Liver (tissue), 10 donors: ENCODE measurements at places on chromosomes 16 and 17. TPM values are rescaled to one million over a fixed set of nuclear protein-coding genes. Genes with fewer than 3 reads are reported as not detected.

The KRT34 gene
- total RNA-seq, result not detected

The HOXB8 gene
- not detected for total RNA-seq

The MPDU1 gene
- total RNA-seq, result 71.6 TPM

The SLC4A1 gene
- total RNA-seq, result 1,478 TPM

The KRTAP4-5 gene
- not detected for total RNA-seq
